Pulmonary artery endothelial cell (primary cell): ENCODE measurements at places on chromosomes 7 and 10. TPM values are rescaled to one million over a fixed set of nuclear protein-coding genes. Genes with fewer than 3 reads are reported as not detected.
A peak's percentile ranks its signal among the peaks of the same experiment; 100 is the strongest.

DNA sequence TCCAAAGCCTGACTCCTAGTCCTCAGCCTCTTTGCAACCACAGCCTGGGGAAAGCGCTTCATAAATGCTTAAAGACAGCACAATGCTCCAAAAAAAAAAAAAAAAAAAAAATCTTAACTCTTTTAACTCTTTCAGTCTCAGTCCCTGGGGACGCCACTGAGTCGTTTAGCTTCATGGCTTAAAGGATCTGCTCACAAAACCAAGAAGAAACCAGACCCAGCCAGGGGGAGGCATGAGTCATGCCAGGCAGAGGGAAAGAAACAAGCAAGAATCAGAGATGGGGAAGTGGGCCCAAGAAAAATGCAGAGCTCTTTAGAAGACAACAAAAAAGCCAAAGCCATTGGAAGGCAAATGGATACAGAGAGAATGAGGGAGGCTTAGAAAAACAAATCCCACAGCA, 32.5 kb upstream of the DOCK1 start:
- no peak for DNase-seq

- DNase-seq, result peak; percentile 29
These were observed 86.2 kb upstream of the DYNC1I1 start for GRCh38 chr7:95686109-95686508.

- no peak for DNase-seq
These were observed 290.6 kb downstream of the SORCS3 start for GRCh38 chr10:104931612-104932134.

DNA sequence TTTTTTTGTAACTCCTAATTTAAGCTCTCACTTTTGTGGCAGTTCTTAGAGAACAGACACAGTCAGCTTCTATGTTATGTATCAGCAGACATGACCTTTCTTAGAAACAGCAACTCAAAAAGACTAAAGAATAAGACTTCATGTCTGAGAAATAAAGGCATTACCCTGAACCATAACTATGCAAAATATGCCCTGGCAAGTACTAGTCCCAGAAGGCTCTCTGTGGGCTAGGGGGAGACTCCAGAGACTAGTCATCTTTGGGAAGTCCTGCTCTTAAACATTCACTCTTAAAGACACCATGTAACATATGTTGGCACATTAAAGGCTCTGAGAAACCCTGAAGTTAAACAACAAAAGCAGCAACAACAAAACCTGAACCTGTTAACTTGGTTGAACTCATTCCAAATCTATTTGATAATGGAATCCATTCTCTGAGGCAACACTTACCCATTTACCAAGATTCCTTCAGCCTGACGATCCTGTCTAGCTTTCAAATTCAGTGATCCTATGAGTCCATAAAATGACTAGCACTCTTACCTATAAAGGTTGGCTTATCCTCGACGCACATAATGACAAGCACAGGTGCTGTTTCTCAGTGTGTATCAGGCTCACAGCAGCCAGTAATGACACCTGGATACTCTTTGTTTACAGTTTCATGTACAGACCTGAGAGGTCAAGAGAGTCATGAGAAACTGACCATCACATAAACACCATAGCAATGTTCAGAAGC, 62.3 kb downstream of the OSBPL3 start:
- DNase-seq, result no peak

- DNase-seq, result no peak
These were observed 449.5 kb downstream of the PHTF2 start for GRCh38 chr7:78247910-78248689.

GRCh38 chr10:62048919-62049623, 147.6 kb downstream of the ARID5B start:
- DNase-seq, result peak; percentile 81

- no peak for DNase-seq
These were observed 131.3 kb downstream of the CTTNBP2 start for GRCh38 chr7:117741962-117742361.

GRCh38 chr7:32890793-32891042, 842 bp downstream of the KBTBD2 start:
- no peak for DNase-seq

DNA sequence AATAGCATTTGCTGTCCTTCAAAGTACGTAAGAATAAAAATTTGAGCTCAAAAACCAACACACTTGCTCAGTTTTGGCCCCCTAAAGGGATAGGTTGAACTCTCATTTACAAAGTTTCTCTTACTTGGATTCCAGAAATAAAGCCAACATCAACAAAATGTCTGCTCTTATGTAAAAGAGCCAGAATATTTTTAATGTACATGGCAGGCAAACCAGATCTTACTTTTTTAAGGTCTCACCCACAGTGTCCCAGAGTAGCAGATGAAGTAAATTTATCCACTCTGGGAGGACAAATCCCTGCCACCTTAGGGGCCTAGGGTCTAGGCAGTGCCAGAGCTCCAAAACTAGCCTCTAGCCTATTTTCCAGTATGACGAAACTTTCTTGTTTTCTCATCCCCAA, 159.6 kb downstream of the SKAP2 start:
- DNase-seq, result no peak

- no peak for DNase-seq
These were observed 124.9 kb downstream of the LRMDA start for GRCh38 chr10:75556320-75556719.

- no peak for DNase-seq
These were observed 1.0 kb upstream of the CDHR1 start for GRCh38 chr10:84193327-84193726.

DNA sequence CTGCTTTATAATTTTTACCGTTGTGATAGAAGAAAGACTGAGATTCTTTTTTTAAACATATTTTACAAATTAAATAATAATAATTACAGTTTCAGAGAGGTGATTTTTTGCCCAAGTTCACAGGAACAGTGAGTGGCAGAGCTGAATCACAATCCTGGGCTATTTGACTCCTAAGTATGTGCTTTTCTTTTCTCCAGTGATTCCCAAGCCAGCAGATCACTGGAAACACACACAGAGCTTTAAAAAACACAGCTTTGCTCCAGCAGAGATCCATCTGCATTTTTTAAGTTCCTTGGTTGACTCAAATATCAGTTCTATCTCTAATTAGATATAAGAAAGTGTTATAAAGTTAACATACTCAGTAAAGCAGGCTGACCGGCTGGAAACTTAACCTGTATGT, 69.0 kb downstream of the AHR start:
- no peak for DNase-seq

- no peak for DNase-seq
These were observed 1.9 kb downstream of the TTYH3 start for GRCh38 chr7:2633538-2634266.

- DNase-seq, result no peak
These were observed 30.5 kb downstream of the LRMDA start for GRCh38 chr10:75461672-75462649.

DNA sequence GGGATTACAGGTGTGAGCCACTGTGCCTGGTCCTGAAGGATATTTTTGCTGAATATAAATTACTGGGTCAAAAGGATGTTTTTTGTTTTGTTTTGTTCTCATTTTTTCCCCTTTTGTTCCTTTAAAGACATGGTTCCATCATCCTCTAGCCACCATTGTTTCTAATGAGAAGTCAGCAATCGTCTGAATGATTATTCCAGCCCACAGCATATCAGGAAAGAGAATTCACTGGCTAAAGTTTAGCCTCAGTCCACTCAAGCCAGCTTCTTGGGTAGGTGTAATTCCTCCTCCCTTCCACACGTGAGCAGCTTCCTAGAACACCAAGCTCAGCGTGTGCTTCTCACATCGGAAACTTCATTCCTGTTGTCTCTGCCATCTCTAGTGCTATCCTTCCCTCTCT, 112.8 kb upstream of the INSIG1 start:
- DNase-seq, result no peak

DNA sequence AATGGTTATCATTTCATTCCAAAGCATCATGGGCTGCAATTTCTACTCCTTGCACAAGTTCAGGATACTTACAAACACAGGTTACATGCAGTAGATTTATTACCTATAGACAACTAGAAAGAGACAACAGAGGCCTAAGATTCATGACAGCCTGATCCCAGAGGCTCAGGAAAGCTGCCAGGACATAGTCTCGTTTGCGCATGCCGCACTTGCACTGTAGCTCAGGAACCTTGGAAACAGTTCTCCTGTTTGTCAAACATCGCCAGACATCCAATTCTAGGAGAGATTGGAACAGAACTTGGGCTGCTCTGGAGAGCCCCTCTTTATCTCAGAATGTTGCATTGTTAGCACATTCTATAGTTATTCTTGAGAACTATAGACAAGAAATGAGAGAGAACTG, 216.2 kb upstream of the CDC14C start:
- no peak for DNase-seq

DNA sequence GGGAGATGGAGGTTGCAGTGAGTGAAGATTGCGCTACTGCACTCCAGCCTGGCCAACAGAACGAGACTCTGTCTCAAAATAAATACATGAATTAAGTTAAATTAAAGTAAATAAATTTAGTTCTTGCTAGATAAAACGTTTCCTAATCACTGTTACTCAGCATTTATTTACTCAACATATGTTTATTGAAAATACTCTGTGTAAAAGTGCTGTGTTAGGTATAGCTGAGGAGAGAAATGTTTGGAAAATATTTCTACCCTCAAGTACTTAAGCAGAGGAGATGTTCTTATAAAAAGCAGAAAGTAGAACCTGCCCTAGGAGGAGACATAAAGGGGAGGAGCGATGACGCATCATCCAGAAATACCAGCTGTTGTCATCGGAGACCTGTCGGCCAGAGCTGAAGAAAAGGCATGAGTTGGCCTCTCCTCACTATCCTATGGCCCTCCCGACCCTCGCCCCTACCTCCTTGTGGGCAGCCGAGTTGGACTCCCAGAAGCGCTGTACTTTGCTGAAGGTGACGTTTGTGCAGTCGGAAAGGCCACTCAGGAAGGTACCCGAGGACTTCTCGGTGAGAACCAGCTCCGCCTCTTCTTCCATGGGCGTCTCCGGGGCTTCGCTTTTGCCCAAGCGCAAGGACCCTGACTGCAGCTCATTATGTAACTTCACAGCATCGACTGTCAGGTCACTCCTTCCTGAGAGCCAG, 1.1 kb downstream of the RRP12 start:
- DNase-seq, result peak; percentile 33

DNA sequence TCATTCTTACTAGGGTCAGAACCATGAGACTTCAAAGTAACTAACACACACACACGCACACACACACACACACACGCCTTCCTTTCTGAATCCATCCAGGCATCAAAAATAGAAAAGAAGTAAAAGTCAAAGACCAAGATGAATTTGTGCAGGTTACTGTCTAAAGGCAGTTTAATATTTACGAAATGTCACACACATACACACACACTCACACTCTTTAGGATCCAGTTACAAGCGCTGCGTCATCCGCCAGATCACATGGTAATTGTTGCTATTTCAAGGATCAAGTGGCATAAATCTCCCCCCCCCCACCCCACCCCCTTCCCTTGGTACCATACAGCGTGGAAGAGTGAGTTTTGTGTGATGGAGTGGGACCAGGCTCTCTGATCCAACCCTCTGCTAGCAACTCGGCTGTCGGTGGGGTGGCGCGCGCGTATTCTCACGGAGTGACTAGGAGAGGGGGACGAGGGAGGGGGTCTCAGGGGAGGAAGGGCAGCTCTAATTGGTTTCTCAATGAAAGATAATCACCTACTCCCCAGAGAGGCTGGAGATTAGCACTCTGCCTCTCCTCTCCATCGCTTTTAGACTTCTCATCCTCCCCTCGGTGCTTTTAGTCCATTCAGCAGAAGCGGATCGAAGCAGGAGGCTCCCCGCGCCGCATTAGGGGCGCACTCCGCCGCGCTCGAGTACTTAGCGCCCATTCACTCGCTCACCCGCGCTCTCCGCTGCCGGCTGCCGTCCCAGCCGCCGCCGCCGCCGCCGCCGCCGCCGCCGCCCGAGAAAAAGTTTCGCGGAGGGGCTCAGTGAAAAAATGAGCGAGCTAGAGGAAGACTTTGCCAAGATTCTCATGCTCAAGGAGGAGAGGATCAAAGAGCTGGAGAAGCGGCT, 83.5 kb upstream of the PRKG1 start:
- no peak for DNase-seq

DNA sequence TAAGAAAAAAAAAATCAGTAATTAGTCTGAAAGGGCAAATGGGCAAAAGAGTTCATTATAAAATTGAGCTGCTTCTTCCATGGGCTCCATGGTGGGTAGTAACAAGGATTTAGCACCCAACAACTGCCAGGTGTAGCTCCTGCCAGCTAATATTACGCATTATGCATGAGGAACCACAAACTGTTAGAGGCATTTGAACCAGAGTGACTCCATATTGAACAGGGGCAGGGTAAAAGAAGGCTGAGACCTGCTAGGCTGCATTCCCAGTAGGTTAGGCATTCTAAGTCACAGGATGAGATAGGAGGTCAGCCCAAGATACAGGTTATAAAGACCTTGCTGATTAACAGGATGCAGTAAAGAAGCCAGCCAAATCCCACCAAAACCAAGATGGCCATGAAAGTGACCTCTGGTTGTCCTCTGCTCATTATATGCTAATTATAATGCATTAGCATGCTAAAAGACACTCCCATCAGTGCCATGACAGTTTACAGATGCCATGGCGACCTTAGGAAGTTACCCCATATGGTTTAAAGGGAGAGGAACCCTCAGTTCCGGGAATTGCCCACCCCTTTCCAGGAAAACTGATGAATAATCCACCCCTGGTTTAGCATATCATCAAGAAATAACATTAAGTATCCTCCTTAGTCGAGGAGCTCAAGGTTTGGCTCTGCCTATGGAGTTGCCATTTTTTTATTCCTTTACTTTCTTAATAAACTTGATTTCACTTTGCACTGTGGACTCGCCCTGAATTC, 8.7 kb upstream of the PAPSS2 start:
- DNase-seq, result no peak

DNA sequence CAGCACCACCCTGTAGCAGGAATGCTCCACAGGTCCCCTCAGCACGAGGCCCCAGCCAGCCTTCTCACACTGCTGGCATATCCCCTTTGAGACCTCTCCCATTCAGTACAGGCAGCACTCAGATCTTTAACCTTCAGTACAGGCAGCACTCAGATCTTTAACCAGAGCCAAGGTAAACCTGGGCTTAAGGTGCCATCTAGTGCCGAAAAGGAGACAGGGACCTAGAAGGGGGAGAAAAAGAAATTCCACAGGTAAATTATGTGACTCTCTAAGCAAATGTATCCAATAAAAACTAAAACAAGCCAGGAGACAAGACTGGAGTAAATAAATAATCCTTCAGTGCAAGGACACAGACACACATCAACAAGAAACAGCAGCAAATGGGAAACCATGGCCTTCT, 358.6 kb downstream of the PTPRN2 start:
- DNase-seq, result no peak

DNA sequence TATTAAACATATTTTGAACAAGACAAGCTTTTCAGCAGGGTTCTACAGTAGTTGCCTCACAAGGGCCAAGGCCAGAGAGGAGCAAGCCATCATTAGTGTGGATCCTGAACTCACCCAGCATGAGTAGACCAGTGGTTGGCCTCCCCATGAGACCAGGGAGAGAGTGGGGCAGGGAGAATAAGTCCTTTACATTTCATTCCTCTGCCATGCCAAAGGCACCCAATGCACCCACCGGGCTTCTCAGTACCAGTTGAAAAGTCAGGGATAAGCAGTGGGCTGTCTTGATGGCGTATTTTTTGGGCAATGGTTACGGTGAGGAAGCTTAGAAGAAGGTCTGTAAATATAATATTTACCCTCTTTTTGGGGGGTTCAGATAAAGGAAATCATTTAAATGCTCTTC, 16.6 kb downstream of the CRTAC1 start:
- DNase-seq, result no peak

Gene ACSM6
- not detected in 2 replicates for total RNA-seq

Gene ZCCHC24
- total RNA-seq, result 5.1 and 5.7 TPM in 2 replicates

Gene ZNF786
- total RNA-seq, result 6.6 and 9.2 TPM in 2 replicates

Gene DLG5
- 9.6 and 10.2 TPM in 2 replicates for total RNA-seq

Gene PRLHR
- total RNA-seq, result not detected in 2 replicates

Gene SSC4D
- total RNA-seq, result 0.46 and 0.60 TPM in 2 replicates

Gene PANK1
- 5.5 and 7.9 TPM in 2 replicates for total RNA-seq

Gene TMEM229A
- not detected in 2 replicates for total RNA-seq

Gene HOGA1
- 0.18 and 0.53 TPM in 2 replicates for total RNA-seq

Gene SLK
- total RNA-seq, result 66.8 and 67.3 TPM in 2 replicates

Gene ADIRF
- total RNA-seq, result 14.3 and 36.5 TPM in 2 replicates
